ENCODE measurements at places on chromosomes 3 and 15.

- no peak for DNase-seq
Measured at GRCh38 chr15:46166750-46167149, 531.9 kb downstream of the SQOR start.

DNA sequence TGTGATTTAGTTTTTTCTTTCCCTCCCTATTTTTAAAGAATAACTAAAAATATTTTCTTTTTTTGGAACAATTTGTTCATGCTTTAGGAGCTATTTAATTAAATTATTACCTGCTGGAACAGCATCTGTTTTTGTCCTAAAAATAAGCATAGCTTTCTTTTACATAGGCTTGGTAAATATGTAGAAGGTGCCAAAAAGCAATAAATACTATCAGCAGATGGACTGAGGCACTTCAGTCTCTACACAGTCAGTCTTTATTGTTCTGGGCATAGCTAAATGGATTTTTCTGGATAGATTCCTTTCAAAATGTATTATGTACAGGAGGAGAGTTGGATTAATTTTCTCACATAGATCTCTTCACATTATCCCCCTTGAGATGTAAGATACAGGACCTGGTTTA lies 223.5 kb downstream of the NAALADL2 start:
- DNase-seq = no peak

- DNase-seq = no peak
Measured at GRCh38 chr3:186217820-186218164, 108.9 kb upstream of the ETV5 start.

DNA sequence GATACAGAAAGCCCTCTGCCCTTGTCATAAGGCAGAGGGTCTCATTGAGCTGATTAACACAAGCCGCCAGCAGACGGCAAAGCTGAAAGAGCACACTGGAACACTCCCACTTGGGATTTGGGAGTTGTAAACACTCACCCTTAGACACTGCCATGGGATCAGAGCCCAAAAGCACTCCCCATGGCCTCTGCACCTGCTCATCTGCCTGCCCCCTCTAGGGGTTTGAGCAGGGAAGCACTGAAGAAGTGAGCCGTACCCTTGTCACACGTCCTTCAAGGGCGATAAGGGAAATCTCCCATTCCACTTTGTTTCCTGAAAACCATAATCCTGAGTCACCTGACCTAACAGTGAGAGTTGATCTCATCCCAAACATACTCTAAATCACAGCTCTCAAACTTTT lies 14.7 kb downstream of the FSIP1 start:
- no peak for DNase-seq

DNA sequence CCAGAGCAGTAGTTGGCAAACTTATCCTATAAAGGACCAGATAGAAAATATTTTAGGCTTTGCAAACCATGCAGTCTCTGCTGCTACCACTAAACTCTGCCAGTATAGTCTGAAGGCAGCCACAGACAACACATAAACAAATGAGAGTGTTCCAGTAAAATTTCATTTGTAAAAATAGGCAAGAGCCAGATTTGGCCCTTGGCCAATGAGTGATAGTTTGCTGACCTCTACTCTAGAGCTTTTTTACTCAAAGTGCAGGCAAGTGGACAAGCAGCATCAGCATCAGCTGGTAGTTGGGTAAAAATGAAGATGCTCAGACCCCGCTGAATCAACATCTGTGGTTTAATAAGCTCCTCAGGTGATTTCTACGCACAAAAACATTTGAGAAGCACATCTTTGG lies 269.8 kb downstream of the NTRK3 start:
- DNase-seq = no peak

DNA sequence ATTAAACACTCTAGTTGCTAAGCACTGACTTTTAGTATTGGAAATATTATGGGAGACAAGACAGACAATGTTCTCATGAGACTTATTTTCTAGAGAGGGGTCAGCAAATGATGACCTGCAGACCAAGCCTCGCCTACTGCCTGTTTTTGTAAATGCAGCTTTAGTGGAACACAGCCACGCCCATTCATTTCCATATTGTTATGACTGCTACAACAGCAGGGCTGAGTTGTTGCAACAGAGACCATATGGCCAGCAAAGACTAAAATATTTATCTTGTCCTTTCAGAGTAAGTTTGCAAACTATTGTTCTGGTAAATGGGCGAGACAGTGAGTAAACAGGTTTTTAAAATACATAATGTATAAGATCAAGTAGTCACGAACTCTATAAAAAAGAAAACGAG lies 570.2 kb downstream of the NTRK3 start:
- no peak for DNase-seq

- no peak for DNase-seq
Measured at GRCh38 chr3:72271216-72271615, 486.3 kb upstream of the PROK2 start.

- no peak for DNase-seq
Measured at GRCh38 chr15:73683777-73684580, at the start of gene CD276. Gene CD276 (plus strand): TSS chr15:73684383. CDS start chr15:73699640, 15,257 bp downstream.

DNA sequence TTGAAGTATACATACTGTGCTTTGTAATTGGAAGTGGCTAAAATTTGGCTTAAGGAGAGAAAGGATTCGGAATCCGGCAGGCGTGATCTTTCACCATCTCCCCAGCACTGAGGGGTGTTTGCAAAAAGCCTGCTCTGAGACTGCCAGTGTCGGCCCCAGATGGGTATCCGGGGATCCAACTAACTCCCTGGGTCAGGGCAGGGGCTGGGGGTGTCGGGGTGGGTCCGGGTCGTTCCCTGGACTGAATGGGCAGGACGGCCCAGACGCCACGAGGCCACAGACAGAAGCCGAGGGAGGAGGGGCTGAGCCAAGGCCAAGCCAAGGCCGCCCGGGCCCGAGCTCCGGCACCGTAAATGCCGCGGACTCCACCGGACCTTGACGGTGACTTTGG lies 349 bp downstream of the PPIB start:
- no peak for DNase-seq

GRCh38 chr3:10025205-10026083 lies 793 bp upstream of the FANCD2 start:
- DNase-seq = no peak

DNA sequence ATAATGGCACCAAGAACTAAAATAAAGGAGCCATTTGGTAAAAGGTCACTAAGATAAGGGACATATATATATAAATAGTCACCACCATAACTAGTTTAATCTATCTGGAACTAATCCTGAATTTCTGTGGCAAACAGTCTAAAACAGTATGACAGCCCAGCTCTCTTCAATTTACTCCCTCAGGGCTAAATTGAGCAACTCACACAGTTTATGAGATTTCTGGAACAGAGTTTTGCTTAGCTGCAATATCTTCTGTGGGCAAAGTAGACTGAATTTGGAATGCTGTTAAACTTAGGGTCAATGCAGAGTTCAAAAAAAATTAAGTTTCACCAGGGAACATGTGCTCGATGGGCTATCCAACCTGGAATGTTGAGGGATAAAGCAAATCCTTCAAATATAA lies 70.1 kb upstream of the VEPH1 start:
- DNase-seq = no peak

GRCh38 chr15:57563416-57563815 lies 28.3 kb upstream of the MYZAP start:
- no peak for DNase-seq

GRCh38 chr15:96959501-96959900 lies 629.0 kb downstream of the NR2F2 start:
- DNase-seq = no peak

GRCh38 chr3:24616110-24616829 lies 121.6 kb upstream of the THRB start:
- no peak for DNase-seq
